ENCODE measurements at places on chromosomes 5 and 9. TPM values are rescaled to one million over a fixed set of nuclear protein-coding genes. Genes with fewer than 3 reads are reported as not detected.

- H3K27ac ChIP-seq: no peak overlapping the region
- no peak for DNase-seq
- H3K27me3 ChIP-seq: no peaks in the 10 kb centered on the region
- H3K4me3 ChIP-seq: no peak overlapping the region
Observed at GRCh38 chr5:168724227-168724626, 145.1 kb upstream of the PANK3 start.

GRCh38 chr5:83360573-83360972, 111.0 kb upstream of the VCAN start:
- no peak overlapping the region for H3K27ac ChIP-seq
- no peaks in the 10 kb centered on the region for H3K27me3 ChIP-seq
- H3K4me3 ChIP-seq: no peak overlapping the region
- no peak for DNase-seq
- no peaks in the 10 kb centered on the region for H3K36me3 ChIP-seq

GRCh38 chr9:117783828-117784227, 79.6 kb downstream of the TLR4 start:
- no peak for DNase-seq
- no peaks in the 10 kb centered on the region for H3K27me3 ChIP-seq
- H3K4me3 ChIP-seq: no peak overlapping the region
- no peaks in the 10 kb centered on the region for H3K36me3 ChIP-seq
- H3K27ac ChIP-seq: peak overlapping the region; percentile 28

Gene FOXD1
- total RNA-seq: 15.7 TPM

DNA sequence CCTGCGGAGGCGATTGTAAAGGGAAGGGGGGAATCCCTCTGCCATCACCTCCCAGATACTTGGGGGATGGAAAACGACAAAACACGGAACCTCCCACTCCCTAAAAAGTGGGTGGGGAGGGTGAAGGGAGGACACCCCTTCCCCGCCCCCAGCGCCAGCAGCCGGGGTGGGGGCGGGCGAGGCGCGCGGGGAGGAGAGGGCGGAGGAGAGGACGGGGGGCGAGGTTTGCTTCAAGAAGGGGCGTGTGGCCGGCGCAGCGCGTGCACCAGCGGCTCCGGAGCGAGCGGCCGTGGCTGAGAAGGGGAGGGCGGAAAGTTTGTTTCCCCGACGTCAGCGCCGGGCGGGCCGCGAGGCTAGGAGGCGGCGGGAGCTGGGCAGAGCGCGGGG, at the start of gene PRRX2:
PRRX2 (plus strand) TSS at position 259 of the 387 bp plus-strand sequence. CDS start 221 bp downstream, outside the sequence.
- no peak for DNase-seq
- no peaks in the 10 kb centered on the region for H3K36me3 ChIP-seq
- H3K27ac ChIP-seq: peak within 1 kb of the TSS; percentile 57
- no peaks in the 10 kb centered on the region for H3K27me3 ChIP-seq

GRCh38 chr9:122107291-122107805, 14.2 kb upstream of the TTLL11 start:
- H3K27ac ChIP-seq: peak overlapping the region; percentile 76
- H3K27me3 ChIP-seq: no peaks in the 10 kb centered on the region
- DNase-seq: no peak
- H3K4me1 ChIP-seq: peaks cover 28% of the 10 kb centered on the region

DNA sequence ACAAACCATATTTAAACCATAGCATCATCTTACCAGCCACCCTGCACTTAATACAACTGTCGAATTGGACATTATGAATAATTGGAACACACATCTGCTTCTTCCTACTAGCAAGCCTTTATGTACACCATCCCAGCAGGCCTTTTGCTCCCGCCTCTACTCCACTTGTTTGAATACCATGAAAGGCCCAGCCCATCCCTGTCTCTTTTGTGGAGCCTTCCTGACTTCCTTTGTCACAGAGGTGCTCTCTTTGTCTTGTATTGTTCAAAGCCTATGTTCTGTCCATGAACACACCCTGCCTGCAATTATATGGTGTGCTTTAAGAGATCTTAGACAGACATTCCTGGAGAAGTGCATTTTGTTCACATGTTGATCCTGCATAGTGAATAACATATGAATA, 465.7 kb downstream of the DIRAS2 start:
- H3K27me3 ChIP-seq: no peaks in the 10 kb centered on the region
- no peak overlapping the region for H3K4me3 ChIP-seq
- no peak overlapping the region for H3K27ac ChIP-seq
- no peak for DNase-seq
- no peaks in the 10 kb centered on the region for H3K36me3 ChIP-seq

GRCh38 chr9:136110082-136111061, 8.3 kb downstream of the TMEM250 start:
- H3K4me1 ChIP-seq: peaks cover 62% of the 10 kb centered on the region
- peak overlapping the region; percentile 49 for H3K4me3 ChIP-seq
- H3K36me3 ChIP-seq: peaks cover 3% of the 10 kb centered on the region
- H3K27me3 ChIP-seq: no peaks in the 10 kb centered on the region
- no peak for DNase-seq

DNA sequence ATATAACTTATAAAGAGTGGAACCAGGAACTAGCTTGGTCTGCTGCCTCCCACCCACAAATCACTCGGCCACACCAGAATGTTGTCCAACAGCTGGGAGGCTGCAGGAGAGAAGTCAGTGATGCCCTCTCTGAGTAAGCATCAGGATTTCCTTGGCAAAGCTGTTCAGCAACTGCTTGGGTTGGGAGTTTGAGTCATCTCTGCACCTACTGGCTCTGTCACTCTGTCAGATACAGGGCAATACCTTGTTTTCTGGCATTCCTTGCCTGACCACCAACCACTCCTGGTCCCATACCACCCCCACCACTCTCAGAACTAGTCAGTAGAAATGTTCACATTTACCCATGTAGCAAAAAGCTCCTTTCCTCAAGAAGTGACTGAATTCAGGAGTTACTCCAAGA, 36.8 kb upstream of the GCNT4 start:
- H3K27me3 ChIP-seq: no peaks in the 10 kb centered on the region
- H3K36me3 ChIP-seq: no peaks in the 10 kb centered on the region
- H3K4me1 ChIP-seq: no peaks in the 10 kb centered on the region
- H3K4me3 ChIP-seq: no peak overlapping the region

DNA sequence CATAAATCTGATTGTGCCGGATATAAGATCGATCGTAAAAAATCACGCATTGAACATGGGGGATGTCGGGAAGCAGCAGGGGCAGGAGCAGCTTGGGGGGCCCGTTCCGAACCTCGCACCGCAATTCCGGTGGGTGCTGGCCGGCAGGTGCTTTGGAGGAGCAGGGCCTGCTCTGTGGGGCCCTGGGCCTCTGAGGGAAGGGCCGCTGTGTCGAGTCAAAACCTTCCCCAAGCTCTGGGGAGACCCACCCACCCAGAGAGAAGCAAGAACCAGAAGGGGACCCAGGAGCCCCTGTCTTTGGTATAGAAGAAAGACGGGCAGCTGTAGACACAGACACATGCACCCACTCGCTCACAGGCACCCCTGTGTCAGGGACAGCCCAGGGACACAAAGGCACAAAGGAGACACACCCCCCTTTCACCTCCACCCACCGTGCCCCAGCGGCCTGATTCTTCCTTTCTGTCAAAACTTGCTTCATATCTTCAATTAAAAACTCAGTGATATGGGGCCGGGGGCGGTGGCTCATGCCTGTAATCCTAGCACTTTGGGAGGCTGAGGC, 49.4 kb upstream of the ZBTB43 start:
- H3K4me1 ChIP-seq: no peaks in the 10 kb centered on the region
- H3K27ac ChIP-seq: no peak overlapping the region
- peak; percentile 45 for DNase-seq
- H3K27me3 ChIP-seq: no peaks in the 10 kb centered on the region
- H3K4me3 ChIP-seq: no peak overlapping the region

GRCh38 chr9:94526951-94527350, 27.9 kb upstream of the PCAT7 start:
- H3K27me3 ChIP-seq: no peaks in the 10 kb centered on the region
- no peak overlapping the region for H3K4me3 ChIP-seq
- H3K27ac ChIP-seq: no peak overlapping the region
- H3K4me1 ChIP-seq: no peaks in the 10 kb centered on the region

Gene OGN
- 16.5 TPM for total RNA-seq

DNA sequence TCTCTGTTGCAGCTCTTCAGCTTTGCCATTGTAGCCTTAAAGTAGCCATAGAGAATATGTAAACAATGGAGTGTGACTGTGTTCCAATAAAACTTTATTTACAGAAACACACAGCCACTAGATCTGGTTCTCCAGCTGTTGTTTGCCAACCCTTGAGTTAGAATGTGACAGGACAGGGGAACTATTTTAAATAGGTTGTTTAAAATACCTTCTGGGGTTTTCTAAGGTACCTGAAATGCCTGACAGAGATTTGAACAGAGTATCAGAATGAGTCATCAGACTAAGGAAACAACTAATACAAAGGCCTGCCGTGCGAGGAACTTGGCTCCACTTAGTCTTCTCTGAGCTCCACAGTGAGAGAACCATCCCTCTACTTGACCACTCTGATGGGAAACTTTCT, 85.4 kb downstream of the HSD17B4 start:
- no peaks in the 10 kb centered on the region for H3K27me3 ChIP-seq
- no peak for DNase-seq
- H3K4me3 ChIP-seq: no peak overlapping the region
- peaks cover 53% of the 10 kb centered on the region for H3K36me3 ChIP-seq

Gene CERT1
- 28.5 TPM for total RNA-seq

- no peaks in the 10 kb centered on the region for H3K27me3 ChIP-seq
- peak overlapping the region; percentile 91 for H3K27ac ChIP-seq
- no peaks in the 10 kb centered on the region for H3K36me3 ChIP-seq
- H3K4me3 ChIP-seq: peak overlapping the region; percentile 95
- peaks cover 37% of the 10 kb centered on the region for H3K4me1 ChIP-seq
- peak; percentile 92 for DNase-seq
Observed at GRCh38 chr9:132669319-132669697, 475 bp downstream of the DDX31 start.

Gene FAM78A
- total RNA-seq: 4.0 TPM

Gene SLC34A3
- total RNA-seq: not detected

GRCh38 chr5:68449380-68449779, 233.8 kb downstream of the PIK3R1 start:
- H3K27me3 ChIP-seq: no peaks in the 10 kb centered on the region
- no peaks in the 10 kb centered on the region for H3K36me3 ChIP-seq
- no peak for DNase-seq
- no peak overlapping the region for H3K27ac ChIP-seq
- H3K4me1 ChIP-seq: no peaks in the 10 kb centered on the region
- no peak overlapping the region for H3K4me3 ChIP-seq

DNA sequence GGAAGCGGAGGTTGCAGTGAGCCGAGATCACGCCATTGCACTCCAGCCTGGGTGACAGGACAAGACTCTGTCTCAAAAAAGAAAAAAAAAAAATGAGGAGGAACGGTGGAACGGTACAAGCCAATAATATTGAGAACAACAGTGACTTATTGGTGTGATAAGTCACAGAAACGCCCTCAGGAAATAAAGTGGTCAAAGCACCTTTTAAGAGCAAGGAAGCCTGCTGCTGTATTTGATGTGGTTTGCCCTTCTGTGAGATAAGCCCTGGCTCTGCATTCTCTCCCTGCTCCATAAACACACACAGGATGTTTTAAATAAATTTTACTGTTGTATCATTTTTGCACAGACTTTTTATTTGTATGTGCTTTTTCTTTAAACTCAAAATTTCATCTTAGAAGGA, 269.9 kb upstream of the MSX2 start:
- no peak for DNase-seq
- H3K27ac ChIP-seq: no peak overlapping the region
- no peaks in the 10 kb centered on the region for H3K4me1 ChIP-seq
- no peak overlapping the region for H3K4me3 ChIP-seq

- no peak overlapping the region for H3K4me3 ChIP-seq
- H3K36me3 ChIP-seq: no peaks in the 10 kb centered on the region
- peaks cover 15% of the 10 kb centered on the region for H3K4me1 ChIP-seq
- DNase-seq: no peak
- no peaks in the 10 kb centered on the region for H3K27me3 ChIP-seq
- H3K27ac ChIP-seq: no peak overlapping the region
Observed at GRCh38 chr9:34560599-34561214, 28.8 kb downstream of the CNTFR start.

Gene REEP2
- 38.8 TPM for total RNA-seq

GRCh38 chr5:143239882-143240518, 163.5 kb downstream of the NR3C1 start:
- H3K27me3 ChIP-seq: no peaks in the 10 kb centered on the region
- H3K4me1 ChIP-seq: peaks cover 24% of the 10 kb centered on the region
- DNase-seq: no peak
- H3K36me3 ChIP-seq: no peaks in the 10 kb centered on the region
- H3K4me3 ChIP-seq: no peak overlapping the region
- no peak overlapping the region for H3K27ac ChIP-seq

DNA sequence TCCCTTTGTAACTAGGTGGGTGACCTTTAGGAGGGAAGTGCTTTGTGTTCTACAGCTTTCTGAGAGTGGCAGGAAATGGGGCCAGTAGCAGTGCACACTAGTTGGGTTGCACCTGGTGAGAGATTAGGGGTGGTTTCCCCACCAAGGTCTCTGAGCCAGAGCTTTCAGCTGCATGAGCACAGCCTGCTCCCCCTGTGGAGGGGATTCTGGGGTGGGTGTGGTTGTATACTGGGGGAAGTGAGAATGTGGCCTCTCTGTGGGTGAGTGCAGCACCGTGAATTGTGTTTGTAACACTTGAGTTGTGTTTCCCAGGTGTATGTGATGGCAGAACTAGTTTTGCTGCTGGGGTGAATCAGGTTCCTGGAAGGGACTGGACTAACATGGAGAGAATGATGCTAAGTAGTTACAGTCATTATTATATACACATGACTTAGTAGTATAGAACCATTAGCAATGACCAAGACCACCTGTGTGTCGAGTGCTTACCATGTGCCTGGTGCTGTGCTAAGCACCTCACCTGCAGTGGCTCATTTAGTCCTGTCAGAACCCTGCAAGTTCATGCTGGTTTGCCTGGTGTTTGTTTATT, 11.8 kb upstream of the CXXC5 start:
- peak; percentile 92 for DNase-seq
- peaks cover 53% of the 10 kb centered on the region for H3K4me1 ChIP-seq
- no peaks in the 10 kb centered on the region for H3K36me3 ChIP-seq
- peak overlapping the region; percentile 76 for H3K27ac ChIP-seq

Gene ELAVL2
- under 0.01 TPM for total RNA-seq

DNA sequence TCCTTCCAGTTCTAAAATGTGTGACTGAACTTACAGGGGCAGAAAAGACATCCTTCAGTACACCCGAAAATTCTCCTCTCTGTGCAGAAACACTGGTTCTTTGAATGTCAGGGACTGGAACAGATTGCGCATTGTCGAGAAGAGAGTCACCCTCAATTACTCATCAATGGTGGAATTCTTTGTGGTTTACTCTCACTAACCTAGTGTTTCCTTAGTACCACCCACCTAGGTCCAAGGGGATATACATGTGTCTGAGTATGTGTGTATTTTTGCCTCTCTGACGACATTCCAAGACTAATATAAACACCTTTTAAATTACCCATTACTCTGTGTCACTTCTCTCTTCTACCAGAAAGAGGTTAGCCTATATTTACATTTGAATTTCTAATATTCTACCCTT, 660.8 kb downstream of the TLE1 start:
- H3K36me3 ChIP-seq: no peaks in the 10 kb centered on the region
- no peak for DNase-seq
- no peaks in the 10 kb centered on the region for H3K27me3 ChIP-seq

Gene WNT8A
- total RNA-seq: not detected
